Activated CD8-positive, alpha-beta memory T cell treated with anti-CD3 and anti-CD28 coated beads, Interleukin-2, amount 50 U/mL, for 48 hours (primary cell): ENCODE measurements at places on chromosomes 2 and 18.
A peak's percentile ranks its signal among the peaks of the same experiment; 100 is the strongest.

DNA sequence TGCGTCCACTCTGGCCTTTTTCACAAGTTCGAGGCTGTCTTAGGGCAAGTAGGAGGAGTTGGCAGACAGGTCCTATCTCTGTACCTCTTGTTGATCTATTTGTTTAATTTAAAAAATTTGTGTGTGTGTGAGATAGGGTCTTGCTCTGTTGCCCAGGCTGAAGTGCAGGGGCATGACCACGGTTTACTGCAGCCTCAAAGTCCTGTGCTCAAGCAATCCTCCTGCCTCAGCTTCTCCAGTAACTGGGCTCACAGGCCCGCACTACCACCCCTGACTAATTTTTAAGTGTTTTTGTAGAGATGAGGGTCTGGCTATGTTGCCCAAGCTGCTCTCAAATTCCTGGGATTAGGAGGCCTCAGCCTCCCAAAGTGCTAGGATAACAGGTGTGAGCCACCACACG lies 4.2 kb upstream of the SLC35F6 start:
- no peak for DNase-seq

- no peak for DNase-seq
Measured at GRCh38 chr2:73133566-73134197, 20.9 kb upstream of the RAB11FIP5 start.

GRCh38 chr2:143545949-143546255 lies 416.7 kb downstream of the ARHGAP15 start:
- DNase-seq = no peak

GRCh38 chr2:83342860-83343329 lies 1116.2 kb downstream of the SUCLG1 start:
- no peak for DNase-seq

GRCh38 chr18:63366213-63367052 lies 573 bp downstream of the KDSR start:
- DNase-seq = peak; percentile 83

DNA sequence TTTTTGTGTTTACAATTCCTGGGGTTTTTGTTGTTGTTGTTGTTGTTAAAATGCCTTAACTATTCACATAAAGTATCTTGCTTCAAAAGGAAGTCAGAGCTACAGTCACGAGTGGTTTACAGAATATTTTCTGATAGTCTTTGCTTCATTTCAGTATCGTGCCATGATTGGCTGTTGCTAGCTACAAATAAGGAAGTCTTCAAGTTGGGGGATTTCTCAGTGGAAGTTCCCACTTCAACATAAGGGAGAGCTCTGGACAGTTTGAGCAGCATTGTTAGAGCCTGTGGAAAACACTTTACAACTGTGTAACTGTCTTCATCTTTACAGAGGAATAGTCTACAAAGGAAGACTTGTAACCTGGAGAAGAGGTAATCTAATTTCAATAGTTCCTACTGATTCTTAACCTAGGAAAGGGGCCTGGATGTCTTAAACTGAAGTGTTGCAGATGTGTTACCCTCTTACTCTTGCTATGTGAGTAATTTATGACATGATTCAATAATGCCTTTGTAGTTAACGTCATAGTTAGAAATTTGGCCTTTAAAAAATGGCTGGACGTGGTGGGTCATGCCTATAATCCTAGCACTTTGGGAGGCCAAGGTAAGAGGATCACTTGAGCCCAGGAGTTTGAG lies 23.4 kb upstream of the TANK start:
- DNase-seq = no peak

- DNase-seq = no peak
Measured at GRCh38 chr18:79481046-79481790, 85.5 kb downstream of the NFATC1 start.

DNA sequence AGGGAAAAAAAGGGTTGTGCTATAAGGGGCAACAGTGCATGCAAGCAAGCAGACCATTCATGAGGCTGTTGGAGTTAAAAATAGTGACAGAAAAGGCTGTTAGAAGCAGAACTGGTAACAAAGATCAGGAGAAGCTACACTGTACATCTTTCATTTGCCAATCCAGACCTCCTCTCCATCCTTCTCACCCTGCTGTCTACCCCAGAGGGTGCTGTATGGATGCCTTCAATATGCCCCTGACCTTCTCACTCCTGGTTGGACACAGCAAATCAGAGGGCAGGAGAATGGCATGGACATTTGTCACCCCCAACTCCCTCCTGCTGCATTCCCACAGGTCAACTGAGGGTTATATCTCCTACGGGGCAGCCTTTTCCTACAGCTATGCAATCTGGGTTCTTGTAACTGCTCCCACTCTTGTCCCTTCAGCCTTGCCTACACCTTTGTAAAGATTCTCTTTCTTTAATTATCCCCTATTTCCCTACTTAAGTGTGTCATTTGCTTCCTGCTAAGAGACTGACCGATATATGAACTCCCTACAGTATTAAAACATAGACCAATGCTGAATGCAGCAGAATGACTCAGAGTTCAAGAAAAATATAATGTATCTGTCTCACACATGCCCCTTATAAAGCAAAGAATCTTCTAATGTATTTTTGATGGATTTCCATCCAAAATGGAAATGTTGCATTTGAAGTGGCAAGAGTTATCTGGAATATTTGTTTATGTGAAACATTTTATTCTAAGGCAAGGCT lies 169.2 kb upstream of the NCKAP5 start:
- DNase-seq = no peak

- DNase-seq = no peak
Measured at GRCh38 chr2:224999754-225000153, 42.5 kb downstream of the DOCK10 start.

DNA sequence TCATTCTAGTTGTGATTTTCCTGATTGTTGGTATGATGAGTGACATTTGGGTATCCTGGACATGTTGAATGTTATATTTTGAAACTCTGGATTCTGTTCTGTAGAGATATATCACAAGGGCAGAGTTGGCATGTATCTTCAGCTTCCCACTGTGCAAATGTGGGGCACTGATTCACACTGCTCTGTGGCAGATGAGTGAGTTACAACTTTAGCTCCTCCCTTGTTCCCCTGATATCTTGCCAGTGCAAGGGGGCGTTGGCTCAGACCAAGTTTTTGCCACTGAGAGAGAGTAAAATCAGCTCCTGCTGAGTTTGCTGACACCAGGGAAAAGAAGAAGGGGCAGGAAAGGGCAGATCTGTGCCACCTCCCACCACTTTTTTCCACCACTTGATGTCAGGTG lies 199.6 kb upstream of the MMADHC start:
- no peak for DNase-seq

DNA sequence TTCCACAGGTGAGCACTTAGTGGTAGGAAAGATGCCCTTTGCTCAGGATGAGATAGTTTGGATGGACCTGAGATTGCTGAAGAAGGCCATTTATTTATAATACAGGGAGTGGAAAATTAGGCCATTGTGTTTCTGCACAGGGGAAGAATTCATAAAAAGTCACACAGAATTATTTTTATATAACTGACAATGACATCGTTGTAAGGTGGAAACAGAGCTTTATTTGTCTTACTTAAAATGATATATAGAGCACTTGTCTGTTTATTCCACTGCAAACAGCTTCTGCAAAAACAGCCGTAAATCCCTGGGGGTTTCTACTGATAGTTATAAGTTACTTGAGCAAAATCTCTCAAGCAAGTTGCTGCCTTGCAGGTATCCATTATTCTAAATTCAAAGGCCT lies 158.1 kb upstream of the ZNF521 start:
- no peak for DNase-seq

DNA sequence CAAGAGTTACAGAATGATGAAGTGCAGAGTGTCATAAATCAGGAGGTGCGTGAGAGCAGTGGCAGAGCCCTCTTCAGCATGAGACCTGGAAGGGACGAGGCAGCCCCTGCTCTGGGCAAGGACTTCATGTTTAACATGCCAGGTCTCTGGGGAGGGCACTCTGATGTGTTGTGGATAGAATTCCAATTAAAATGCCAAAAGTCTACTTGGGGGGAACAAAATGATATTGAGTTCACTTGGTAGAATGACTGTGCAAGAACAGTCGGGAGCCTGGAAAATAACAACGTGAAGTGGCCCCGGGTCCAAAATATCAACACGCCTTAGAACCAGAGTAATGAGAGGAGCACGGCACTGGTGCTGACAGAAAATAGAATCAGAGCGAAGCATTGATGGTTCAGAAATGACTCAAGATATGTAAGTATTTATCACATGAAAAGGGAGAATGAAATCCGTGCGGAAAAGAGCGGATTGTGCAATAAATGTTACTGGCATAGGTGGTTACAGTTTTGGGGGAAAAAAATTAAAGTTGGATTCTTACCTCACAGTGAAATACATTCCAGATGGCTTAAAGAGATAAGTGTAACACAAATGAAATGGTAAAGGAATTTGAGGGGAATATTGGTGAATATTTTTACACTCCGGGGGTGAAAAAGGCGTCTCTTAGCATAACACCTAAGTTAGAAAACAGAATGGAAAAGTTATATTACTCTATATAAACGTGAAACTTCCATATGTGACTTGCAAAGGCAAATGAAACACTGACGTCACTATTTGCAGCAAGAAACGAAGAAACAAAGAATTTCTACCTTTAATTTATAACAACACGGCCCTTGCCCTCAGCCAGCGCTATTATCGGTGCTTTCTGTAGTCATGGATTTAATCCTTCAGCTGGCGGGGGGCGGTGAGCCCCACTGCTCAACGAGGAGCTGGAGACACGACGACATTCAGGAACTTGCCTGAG lies 159.4 kb upstream of the TWIST2 start:
- no peak for DNase-seq

- no peak for DNase-seq
Measured at GRCh38 chr2:8380566-8380965, 301.3 kb upstream of the ID2 start.

DNA sequence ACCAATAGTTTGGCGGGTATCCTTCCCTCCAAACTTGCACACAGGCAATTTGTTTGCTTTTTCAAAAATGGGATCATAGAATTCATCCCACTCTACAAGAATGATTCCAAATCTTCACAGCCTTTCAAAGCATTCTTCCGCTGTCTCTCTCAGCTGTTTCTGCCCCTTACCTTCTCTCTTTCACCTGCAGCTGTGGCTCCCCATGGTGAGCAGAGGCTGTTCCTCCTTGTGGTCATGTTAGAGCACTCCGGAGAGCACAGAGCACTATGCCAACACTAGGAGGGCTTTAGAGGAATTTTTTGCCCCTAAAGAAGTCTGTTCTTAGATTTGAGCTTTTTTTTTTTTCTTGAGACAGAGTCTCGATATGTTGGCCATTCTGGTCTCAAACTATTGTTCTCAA lies 30.4 kb downstream of the MTHFD2 start:
- DNase-seq = no peak
